ENCODE measurements at places on chromosomes 11 and 22. TPM values are rescaled to one million over a fixed set of nuclear protein-coding genes. Genes with fewer than 3 reads are reported as not detected.

The SLC6A5 gene
- not detected for total RNA-seq

DNA sequence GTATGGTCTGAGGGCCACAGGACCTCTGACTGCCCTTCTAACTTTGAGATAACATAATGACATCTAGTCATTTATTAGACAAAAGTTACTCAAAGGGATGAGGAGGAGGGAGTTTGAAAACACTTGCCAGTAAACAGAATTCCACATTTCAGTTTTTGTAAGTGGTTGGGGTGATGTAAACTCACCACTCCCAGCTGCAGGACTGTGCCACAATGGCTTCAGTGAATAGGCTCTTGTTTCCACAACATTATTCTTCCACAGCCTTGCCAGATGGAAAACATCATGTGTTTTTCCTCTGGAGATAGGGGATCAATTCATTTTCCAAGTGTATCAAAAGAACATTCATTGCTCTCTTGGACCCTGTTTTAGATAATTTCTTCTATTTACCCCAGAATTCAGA is 147.2 kb upstream of the BDNF start:
- H3K36me3 ChIP-seq, result no peaks in the 10 kb centered on the region
- no peak overlapping the region for H3K27ac ChIP-seq
- no peak overlapping the region for H3K4me3 ChIP-seq
- H3K27me3 ChIP-seq, result no peaks in the 10 kb centered on the region

DNA sequence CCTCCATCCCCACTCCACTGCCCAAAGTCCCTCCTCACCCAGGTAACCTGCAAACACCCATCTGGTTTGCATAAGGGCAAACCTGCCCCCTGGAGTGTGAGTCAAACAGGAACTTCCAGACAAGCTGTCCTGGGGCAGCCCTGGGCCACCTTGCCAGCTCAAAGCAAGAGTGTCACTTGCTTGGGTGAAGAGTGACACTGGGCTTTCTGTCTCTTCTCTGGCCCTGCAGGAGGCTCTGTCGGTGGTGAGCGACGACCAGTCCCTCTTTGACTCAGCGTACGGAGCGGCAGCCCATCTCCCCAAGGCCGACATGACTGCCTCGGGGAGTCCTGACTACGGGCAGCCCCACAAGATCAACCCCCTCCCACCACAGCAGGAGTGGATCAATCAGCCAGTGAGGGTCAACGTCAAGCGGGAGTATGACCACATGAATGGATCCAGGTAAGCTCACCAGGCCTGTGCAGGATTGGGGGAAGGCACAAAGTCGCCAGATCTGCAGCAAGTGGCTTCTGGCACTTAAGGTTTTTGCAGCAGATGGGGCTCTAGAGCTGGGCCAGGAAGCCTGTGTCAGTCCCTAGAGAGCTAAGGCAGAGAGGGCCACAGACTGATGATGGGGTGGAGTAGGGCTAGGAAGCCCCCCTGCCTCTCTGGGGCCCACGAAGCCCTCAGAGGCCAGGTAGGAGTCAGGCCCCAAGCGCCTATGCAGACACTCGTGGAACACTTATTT is 64.2 kb downstream of the FLI1 start:
- H3K4me3 ChIP-seq, result no peak overlapping the region
- H3K27ac ChIP-seq, result no peak overlapping the region
- no peaks in the 10 kb centered on the region for H3K27me3 ChIP-seq
- peaks cover 5% of the 10 kb centered on the region for H3K36me3 ChIP-seq
- no peaks in the 10 kb centered on the region for H3K4me1 ChIP-seq
- no peak for DNase-seq

DNA sequence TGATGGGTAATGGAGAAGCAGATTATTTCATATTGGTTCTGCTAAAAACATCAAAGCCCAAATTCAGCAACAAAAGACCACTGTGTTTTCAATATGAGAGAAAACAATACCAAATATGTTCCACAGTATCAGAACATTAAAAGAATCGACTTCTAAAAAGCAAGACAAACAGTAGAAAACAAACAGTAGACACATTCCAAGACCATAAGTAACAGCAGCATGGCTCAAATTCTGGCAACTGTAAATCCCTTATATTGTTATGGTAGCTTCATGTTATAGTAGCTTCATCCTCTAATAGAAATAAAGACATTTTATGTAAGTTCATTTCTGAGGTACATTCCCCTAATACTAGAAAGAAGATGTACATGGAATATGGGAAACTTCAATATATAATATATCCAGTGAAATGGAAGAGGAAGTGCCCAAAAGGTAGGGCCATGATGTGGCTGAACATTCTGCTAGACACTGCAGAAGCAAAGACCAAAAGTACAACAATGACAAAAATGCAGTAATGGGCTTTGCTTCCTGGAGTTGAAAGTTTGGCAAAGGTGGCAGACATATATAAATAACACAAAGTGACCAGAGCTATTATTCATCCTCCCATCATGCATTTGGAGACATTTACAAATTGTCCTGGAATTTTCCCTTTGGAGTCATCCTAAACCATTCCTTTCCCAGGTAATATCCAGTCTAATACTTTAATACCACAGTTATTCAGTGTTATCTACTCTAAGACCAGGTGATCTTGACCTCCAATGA is 299.9 kb downstream of the DCDC1 start:
- no peak overlapping the region for H3K4me3 ChIP-seq
- no peak overlapping the region for H3K27ac ChIP-seq
- no peaks in the 10 kb centered on the region for H3K36me3 ChIP-seq
- DNase-seq, result no peak

GRCh38 chr11:84465040-84465439 is 1162.1 kb downstream of the DLG2 start:
- H3K4me1 ChIP-seq, result no peaks in the 10 kb centered on the region
- no peak overlapping the region for H3K27ac ChIP-seq
- H3K4me3 ChIP-seq, result no peak overlapping the region
- no peaks in the 10 kb centered on the region for H3K27me3 ChIP-seq
- no peaks in the 10 kb centered on the region for H3K36me3 ChIP-seq

- peak within 1 kb of the TSS; percentile 23 for H3K4me3 ChIP-seq
- H3K27me3 ChIP-seq, result no peaks in the 10 kb centered on the region
- H3K4me1 ChIP-seq, result no peaks in the 10 kb centered on the region
- no peak for DNase-seq
- H3K27ac ChIP-seq, result peak within 1 kb of the TSS; percentile 57
These were observed at the start of gene MS4A6A for GRCh38 chr11:60182541-60183330. MS4A6A (minus strand) TSS chr11:60183083; CDS start chr11:60181727, 1,356 bp downstream.

The IRAG1 gene
- total RNA-seq, result 4.6 TPM

GRCh38 chr11:70095541-70096252 is 17.6 kb downstream of the ANO1 start:
- no peak overlapping the region for H3K27ac ChIP-seq
- no peaks in the 10 kb centered on the region for H3K36me3 ChIP-seq
- DNase-seq, result no peak

- H3K27me3 ChIP-seq, result no peaks in the 10 kb centered on the region
- no peak for DNase-seq
- no peak overlapping the region for H3K27ac ChIP-seq
- H3K4me3 ChIP-seq, result no peak overlapping the region
- H3K36me3 ChIP-seq, result no peaks in the 10 kb centered on the region
These were observed 6.8 kb upstream of the CAT start for GRCh38 chr11:34431979-34432378.

The EFCAB6 gene
- 4.9 TPM for total RNA-seq

DNA sequence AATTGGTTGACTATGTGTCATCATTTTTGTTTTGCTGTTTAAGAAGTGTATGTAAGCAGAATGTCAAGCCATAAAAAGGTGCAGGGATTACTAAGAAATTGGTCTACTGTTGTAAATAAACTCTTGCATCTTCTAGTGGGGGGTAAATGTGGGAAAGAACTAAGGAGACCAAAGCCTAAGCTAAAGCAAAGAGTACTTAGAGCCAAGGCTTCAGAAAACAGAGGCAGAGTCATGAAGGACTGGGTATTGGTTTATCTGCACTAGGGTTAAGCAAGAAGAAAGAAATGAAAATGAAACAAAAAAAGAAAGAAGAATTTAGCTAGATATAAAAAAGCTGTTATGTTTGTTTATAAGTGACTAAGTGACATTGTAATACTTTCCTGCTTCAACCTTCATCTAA is 628.1 kb downstream of the METTL15 start:
- DNase-seq, result no peak
- H3K36me3 ChIP-seq, result no peaks in the 10 kb centered on the region
- H3K27me3 ChIP-seq, result no peaks in the 10 kb centered on the region

DNA sequence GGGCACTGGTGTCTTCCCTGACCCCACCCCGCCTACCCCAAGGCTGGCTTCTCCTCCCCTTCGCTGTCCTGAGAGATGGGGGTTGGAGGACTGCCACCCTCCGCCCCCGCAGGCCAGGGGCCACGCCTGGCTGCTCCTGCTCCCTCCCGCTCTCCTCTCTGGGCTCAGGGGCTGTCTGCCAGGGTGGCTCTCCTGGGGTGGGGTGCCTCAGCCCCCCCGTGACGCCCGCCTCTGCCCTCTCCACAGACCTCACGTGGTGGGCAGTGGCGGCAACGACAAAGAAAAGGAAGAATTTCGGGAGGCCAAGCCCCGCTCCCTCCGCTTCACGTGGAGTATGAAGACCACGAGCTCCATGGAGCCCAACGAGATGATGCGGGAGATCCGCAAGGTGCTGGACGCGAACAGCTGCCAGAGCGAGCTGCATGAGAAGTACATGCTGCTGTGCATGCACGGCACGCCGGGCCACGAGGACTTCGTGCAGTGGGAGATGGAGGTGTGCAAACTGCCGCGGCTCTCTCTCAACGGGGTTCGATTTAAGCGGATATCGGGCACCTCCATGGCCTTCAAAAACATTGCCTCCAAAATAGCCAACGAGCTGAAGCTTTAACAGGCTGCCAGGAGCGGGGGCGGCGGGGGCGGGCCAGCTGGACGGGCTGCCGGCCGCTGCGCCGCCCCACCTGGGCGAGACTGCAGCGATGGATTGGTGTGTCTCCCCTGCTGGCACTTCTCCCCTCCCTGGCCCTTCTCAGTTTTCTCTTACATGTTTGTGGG is 8.1 kb downstream of the RCOR2 start:
- H3K4me1 ChIP-seq, result peaks cover 18% of the 10 kb centered on the region
- no peaks in the 10 kb centered on the region for H3K27me3 ChIP-seq
- H3K36me3 ChIP-seq, result peaks cover 70% of the 10 kb centered on the region
- no peak for DNase-seq

- H3K27ac ChIP-seq, result no peak overlapping the region
- no peaks in the 10 kb centered on the region for H3K4me1 ChIP-seq
- peaks cover 37% of the 10 kb centered on the region for H3K27me3 ChIP-seq
- no peak overlapping the region for H3K4me3 ChIP-seq
These were observed 5.7 kb upstream of the MUC5B start for GRCh38 chr11:1217151-1217550.

The C11orf65 gene
- total RNA-seq, result 3.8 TPM

The POU2AF3 gene
- not detected for total RNA-seq

- H3K4me1 ChIP-seq, result peaks cover 55% of the 10 kb centered on the region
- peak; percentile 86 for DNase-seq
- H3K4me3 ChIP-seq, result peak overlapping the region; percentile 94
- peaks cover 4% of the 10 kb centered on the region for H3K36me3 ChIP-seq
- peak overlapping the region; percentile 99 for H3K27ac ChIP-seq
These were observed 522 bp downstream of the RHOG start for GRCh38 chr11:3840004-3840869.

DNA sequence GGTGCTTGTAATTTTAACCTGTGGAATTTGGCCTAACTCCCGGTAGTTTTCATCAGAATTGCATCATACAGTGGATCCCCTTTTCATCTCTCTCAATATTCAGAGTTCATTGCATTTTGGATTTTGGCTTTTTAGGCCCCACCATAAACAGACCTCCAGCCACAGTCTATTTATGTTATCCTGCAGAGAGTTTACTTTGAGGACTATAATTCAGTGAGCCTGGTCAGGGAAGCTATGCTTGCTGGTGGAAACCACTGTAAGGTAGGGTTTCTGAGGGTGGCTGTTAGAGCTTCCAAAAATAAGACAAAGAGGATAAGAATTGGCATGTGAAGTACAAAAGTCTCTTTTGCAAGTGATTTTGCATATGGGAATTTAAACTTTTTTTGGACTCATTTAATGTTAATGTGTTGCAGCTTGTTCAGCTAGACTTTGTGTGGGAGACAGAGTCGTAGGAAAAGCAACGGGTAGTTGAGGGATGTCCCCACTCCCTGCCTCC is 34.8 kb upstream of the DDI1 start:
- H3K4me1 ChIP-seq, result no peaks in the 10 kb centered on the region
- H3K27ac ChIP-seq, result no peak overlapping the region
- H3K27me3 ChIP-seq, result no peaks in the 10 kb centered on the region
- H3K4me3 ChIP-seq, result no peak overlapping the region

The ARRB1 gene
- total RNA-seq, result 34.6 TPM

DNA sequence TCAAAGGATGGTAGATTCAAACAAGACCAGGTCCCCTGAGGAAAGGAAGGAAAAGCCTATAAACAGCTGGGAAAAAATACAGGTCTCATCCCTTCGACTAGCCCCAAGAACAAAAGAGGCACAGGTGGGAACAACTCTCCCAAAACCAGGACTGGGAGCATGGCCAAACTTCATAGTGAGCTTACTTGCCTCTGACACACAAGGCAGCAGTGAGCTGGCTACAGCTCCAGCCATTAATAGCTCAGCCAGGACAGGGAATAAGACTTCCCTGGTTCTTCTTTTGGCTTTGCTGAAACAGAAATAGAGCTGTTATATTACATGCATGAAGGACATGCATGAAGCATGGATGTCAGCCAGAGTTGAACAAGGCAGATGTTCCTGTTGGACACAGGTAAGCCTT is at the start of gene OR10A2:
OR10A2 (plus strand) TSS at position 97 of the 400 bp plus-strand sequence. CDS start 6,698 bp downstream, outside the sequence.
- H3K27me3 ChIP-seq, result no peaks in the 10 kb centered on the region
- H3K4me3 ChIP-seq, result no peak within 1 kb of the TSS
- H3K36me3 ChIP-seq, result no peaks in the 10 kb centered on the region
- H3K4me1 ChIP-seq, result no peaks in the 10 kb centered on the region
- DNase-seq, result no peak

The PKP3 gene
- total RNA-seq, result 384 TPM

- peaks cover 16% of the 10 kb centered on the region for H3K27me3 ChIP-seq
- DNase-seq, result peak; percentile 90
- no peak overlapping the region for H3K27ac ChIP-seq
These were observed 4.7 kb downstream of the YPEL4 start for GRCh38 chr11:57644748-57645688.

DNA sequence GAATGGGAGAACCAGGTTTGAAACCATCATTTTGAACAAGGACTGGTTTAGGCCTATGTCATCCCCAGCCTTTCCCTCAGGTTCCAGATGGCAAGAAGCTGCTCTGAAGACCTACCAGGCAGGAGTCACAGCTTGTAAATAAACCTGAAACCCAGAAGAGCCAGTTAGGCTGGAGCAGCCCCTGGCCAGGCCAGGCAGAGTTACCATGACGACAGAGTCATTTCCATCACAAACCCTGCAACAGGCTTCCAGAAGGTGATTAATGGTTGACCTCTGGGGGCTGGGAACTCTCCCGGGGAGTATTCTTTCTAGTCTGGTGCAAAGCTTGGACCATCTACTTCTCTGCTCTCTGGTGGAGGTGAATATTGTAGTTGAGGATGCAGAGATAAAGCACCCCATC is 164.1 kb upstream of the NCAM1 start:
- no peaks in the 10 kb centered on the region for H3K36me3 ChIP-seq
- no peaks in the 10 kb centered on the region for H3K4me1 ChIP-seq
- no peak overlapping the region for H3K4me3 ChIP-seq
- H3K27ac ChIP-seq, result no peak overlapping the region

Measured in suprapubic skin (tissue), 4 donors.